ENCODE measurements at places on chromosomes 1 and 21.

DNA sequence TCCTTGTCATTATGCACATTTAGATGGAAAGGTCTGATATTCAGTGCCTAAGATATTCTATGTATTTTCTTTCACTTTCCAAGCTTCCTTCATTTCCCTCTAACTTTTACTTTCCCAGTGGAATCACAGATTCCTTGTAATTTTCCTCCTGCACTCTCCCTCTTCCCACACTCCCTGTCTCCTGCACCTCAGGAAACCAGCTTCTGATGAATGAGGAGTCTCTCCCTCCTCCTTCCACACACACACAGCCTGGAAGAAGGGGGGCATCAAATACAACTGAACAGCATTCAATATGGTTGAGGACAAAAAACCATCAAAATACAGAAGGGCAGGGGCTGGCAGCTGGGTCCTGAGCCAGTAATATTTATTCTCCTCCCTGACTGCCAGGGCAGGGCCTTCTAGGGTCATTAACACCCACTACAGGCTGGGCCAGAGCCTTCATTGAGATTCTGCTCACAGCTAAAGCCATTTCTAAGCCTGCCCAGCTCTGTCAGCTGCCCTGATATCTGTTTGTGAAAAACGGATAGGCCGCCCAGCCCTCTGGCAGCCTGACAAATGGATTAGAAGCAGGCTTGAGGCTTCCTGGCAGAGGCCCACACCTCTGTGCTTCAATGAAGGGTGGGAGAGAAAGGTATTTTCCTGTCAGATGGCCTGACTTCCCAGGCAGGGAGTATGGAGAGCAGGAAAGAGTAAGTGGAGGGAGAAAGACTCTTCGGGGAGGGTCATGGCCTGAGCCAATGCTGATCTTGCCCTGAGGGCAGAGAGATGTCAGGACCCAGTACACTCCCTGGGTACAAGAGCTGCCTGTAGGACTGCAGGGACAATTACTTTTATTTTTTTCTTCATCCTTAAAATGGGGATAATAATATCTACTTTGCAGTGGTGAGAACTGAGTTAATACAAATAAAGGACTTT lies 138.9 kb upstream of the SPATA6 start:
- DNase-seq = no peak

GRCh38 chr1:13616234-13616633 lies 32.6 kb downstream of the PDPN start:
- DNase-seq = no peak

- peak; percentile 72 for DNase-seq
Observed at GRCh38 chr1:151060007-151060656, at the start of gene MLLT11. Gene MLLT11 (plus strand): TSS chr1:151060397. CDS start chr1:151067225, 6,828 bp downstream.

GRCh38 chr1:21045351-21045750 lies 131.3 kb downstream of the EIF4G3 start:
- DNase-seq = peak; percentile 68

DNA sequence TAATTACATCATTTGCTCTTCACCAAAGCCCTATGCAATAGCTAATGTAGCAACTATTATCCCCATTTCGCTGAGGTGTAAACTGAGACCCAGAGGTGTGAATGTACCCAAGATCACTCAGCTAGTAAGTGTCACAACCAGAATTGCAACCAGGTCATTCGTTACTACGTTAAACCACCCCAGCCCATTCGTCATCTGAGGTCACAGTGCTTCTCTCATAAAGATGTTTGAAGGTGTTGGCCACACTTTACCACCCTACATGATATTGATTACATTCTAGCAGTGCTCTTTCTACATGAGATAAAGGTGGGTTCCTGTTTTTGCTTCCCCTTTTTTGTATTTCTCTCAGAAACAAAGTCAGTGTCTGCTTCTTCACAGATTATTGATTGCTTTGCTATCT lies 195.3 kb downstream of the ZBTB18 start:
- DNase-seq = no peak

DNA sequence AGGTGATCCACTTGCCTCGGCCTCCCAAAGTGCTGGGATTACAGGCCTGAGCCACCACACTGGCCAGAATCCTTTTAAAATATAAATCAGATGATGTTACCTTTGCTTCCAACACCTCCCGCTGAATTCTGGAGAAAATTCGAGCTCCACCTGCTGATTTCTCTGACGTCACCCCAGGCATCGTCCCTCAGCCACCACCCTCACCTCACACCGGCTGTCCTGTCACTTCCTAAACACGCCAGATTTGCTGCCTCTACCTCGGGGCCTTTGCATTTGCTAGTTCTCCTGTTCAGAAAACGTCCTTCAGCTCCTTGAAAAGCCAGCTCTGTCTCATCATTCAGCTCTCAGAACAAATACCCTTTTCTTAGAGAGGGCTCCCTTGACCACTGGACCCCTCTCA lies 57.9 kb downstream of the FBXO2 start:
- DNase-seq = no peak

All from GM23248 (cell line).